ENCODE measurements at places on chromosomes 6 and 20.

- DNase-seq: no peak
Measured at GRCh38 chr6:133609415-133610226, 279.3 kb upstream of the TCF21 start.

DNA sequence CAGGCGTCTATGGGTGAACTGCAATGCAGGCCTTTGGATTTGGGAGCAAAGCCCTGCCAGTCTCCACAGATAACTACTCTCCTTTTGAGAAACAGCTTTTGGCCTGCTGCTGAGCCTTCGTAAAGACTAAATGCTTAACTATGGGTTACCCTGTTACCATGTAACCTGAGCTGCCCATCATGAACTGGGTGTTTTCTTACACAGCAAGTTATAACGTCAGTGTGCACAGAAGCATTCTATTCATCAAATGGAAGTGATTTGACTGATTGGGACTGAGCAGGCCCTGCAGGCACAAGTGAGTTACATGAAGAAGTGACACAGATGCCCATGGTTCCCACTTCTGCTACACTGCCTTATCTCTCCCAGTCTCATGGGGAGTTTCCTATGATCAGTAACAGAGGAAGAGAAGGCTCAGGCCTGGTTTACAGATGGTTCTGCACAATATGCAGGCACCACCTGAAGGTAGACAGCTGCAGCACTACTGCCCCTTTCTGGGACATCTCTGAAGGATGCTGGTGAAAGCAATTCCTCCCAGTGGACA is 319.1 kb downstream of the CD83 start:
- no peak for DNase-seq

DNA sequence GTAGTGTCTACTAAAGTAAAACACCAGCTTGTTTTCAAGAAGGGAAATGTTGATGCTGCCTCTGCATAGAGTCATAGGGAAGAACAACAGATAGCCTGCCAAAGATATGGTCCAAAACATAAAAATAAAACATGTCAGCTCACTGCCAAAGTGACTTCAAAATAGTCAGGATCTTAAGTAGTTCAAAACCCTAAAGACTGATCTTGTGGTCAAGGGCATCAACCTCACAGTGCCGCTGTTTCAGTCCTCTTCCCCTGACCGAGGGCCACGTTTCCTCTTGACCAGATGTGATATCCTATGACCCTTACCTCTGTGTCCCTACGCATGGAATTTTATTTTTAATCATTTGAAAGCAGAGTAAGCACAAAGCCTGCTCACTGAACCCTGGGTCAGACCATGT is 104.2 kb upstream of the CNKSR3 start:
- no peak for DNase-seq

- DNase-seq: no peak
Measured at GRCh38 chr20:35636095-35636494, 20.5 kb downstream of the SPAG4 start.

- DNase-seq: peak; percentile 89
Measured at GRCh38 chr6:34484899-34485298, 19.0 kb downstream of the PACSIN1 start.

DNA sequence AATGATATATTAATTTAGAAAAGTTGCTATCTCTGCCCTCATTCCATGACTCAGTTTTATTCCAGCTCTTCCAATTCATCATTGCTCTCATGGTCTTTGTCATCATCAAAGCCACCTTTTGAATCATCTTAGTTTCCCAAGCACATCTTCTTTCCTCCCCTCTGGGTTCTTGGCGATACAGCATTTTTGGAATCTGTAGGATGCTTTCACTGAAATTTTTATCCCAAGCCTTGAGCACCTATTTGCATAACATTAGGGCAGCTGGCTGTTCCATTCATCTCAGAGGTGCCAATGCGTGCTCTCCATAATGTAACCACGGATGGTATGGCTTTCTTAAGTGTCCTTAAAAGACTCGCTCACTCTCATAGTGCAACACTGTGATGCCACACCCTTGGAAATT is 100.4 kb downstream of the SNX5 start:
- DNase-seq: no peak
